ENCODE measurements at places on chromosomes 11 and 22. TPM values are rescaled to one million over a fixed set of nuclear protein-coding genes. Genes with fewer than 3 reads are reported as not detected.

Gene IFTAP
- total RNA-seq, result 13.0 TPM

GRCh38 chr22:42648368-42649245, 585 bp downstream of the CYB5R3 start:
- DNase-seq, result no peak

GRCh38 chr22:29555065-29555644, 1.6 kb upstream of the THOC5 start:
- DNase-seq, result no peak

Gene NOX4
- 9.8 TPM for total RNA-seq

GRCh38 chr11:125999234-125999880, 53.5 kb downstream of the VSIG10L2 start:
- DNase-seq, result no peak

DNA sequence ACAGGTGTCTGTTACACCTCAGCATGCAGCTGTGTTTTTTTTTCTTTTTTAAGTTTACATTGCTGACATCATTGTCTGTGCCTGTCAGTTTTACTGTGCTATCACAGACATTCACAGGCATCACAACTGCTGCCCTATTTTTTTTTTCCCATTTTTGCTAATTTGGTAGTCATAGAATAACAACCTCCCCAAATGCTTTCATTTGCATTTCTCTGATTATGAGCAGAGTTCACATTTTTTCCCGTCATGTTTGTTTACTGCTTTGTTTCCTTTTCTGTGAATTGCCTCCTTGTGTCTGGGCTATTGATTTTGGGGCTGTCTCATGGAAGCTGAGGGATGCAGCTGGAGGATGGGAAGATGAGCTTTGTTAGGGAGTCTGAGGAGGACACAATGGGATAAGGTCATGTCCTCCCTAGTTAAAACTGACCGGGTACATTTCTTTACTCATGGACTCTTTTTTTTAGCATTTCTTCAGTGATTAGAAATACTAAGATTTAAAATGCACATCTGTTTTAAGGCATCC, 155.1 kb downstream of the LDLRAD3 start:
- no peak for DNase-seq

DNA sequence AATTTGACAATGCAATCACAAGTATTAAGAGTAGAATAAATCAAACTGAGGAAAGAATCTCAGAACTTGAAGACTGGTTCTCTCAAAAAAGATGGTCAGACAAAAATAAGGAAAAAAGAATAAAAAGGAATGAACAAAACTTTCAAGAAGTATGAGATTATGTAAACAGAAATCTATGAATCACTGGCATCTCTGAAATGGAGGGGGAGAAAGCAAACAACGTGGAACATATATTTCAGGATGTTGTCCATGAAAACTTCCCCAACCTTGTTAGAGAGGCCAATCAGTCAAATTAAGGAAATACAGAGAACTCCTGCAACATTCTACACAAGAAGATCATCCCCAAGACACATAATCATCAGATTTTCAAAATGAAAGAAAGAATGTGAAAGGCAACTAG, 235.7 kb downstream of the SBF2 start:
- no peak for DNase-seq

Gene TUB
- total RNA-seq, result 13.5 TPM

Gene MCAM
- total RNA-seq, result 295 TPM

Gene SCGB2A2
- not detected for total RNA-seq

DNA sequence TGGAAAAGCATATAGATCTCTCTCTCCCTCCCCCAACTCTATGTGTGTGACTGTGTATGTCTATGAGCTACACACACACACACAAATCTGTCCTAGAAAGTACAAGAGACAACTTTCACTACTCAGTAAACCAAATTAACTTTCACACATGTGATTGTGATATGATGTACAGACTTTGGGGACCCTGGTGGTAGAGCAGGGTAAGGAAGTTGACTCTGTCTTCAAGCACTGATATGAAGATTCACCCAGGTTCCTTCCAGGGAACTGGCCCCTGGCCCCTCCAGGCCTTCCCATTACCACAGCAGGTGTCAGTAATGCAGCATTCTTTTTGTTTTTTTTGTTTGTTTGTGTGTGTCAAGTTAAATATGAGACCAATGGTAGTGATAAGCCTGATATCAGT, 66.1 kb upstream of the PTH start:
- DNase-seq, result no peak

DNA sequence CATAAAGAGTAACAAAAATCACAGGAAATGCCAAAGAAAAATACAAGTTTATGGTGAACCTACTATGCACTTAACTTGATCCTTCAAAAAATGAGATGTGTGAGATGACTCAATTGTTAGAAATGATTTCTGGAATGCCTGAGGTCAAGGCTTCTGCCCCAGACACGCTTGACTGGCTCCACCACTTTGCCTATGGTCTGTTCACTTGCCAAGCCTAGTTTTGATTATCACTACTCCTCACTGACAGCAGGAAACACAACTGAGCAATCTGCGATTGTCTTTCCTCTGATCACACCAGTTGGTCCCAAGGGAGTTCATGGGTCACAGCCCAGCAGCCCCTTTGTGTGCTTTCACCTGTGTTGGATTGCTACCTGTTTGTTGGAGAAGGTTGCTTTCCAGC, 20.6 kb upstream of the PRDM10 start:
- no peak for DNase-seq
